ENCODE measurements at places on chromosomes 6 and 20.

DNA sequence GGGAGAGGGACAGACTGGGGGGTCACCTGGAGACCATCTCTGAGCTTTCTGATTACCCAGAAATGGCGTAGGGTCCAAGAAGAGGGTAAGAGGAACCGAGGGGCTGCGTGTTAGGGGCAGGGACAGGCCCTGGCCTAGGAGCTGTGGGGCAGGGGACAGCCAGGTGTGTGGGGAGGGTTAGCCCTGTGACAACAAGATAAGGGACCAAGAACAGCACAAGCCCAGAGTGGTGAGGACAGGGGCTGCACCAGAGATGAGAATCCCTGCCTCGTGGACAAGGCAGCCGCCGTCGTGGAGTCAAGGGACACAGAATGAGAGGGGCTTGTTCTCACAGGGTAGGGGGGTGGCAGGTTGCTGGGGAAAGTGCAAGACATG, 449 bp upstream of the AVP start:
- DNase-seq, result no peak

DNA sequence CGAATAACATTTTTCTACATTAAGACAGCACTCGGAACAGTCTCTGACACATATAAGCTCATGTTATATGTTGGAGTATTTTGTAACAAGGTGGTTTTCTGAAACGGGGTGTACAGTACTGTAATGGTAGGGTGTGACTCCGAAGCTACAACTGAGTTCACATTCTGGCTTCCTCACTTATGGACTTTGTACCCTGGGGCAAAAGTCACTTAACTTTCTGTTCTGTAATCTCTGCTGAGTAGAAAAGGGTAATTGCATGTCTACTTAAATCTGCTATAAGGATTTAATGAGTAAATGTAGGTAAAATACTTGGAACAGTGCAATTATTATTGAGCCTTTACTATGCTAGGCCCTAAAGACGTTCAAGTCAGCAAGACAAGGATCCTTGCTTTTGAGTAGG, 4.7 kb upstream of the LTV1 start:
- DNase-seq, result peak; percentile 86

DNA sequence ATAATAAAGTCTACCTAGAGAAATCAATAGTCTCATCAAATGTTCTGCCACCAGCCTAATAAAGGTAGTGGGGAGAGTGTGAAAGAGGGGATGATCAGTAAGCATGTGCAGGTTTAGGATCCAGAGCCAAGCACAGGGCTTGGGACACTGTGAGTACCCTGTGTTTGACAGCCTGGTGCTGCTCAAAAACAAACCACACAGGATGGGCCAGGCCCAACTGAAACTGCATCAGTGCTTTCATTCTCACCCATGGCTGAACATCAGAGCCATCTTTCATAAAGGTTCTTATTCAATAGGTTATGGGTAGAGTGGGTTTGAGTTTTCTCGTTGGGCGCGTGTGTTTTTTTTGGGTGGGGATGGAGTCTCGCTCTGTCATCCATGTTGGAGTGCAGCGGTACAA, 87.3 kb upstream of the NHSL1 start:
- no peak for DNase-seq

- peak; percentile 28 for DNase-seq
Measured at GRCh38 chr6:116876635-116877611, at the start of gene RFX6. Gene RFX6, plus strand, starts transcription at chr6:116877242. Its CDS starts 34 bp downstream, at chr6:116877276.
